ENCODE measurements at places on chromosomes 5 and 9.

DNA sequence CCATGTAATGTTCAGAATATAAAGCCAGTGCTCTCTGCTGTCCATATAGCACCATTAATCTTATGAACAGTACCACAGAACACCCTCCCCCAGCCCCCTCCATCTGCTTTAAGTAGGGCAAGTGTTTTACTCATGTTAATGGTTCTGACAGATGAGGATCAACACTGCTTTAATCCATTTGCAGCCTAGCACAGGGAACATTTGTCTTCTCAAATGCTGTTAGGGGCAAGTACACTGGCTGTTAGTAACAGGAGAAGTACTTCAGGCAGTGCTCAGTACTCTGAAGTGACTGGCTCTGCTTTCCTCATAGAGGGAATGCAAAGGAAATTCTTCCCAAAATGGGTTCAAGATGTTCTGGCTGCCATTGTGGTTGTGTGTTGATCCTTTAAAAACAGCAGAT lies 202.6 kb downstream of the DCP2 start:
- DNase-seq, result peak; percentile 61

GRCh38 chr9:96044401-96044800 lies 168.9 kb downstream of the ERCC6L2 start:
- DNase-seq, result no peak

DNA sequence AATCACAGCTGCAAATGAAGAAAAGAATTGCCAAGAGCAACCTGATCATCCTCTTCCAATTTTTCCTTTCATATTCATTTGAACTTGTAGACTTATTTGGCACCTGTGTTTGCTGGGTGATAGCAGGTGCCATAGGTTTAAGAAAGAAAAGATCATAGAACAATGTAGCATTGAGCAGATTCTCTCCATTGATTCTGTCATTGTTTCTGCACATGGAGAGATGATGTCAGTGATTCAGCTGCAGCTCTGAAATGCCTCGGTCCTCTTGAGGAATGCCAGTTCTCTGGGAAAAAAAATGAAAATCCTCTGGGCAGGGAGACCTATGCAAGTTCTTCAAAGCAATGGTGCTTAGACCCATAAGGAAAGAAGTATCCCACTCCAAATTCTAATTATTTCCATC lies 418.1 kb upstream of the KLF4 start:
- DNase-seq, result no peak

- no peak for DNase-seq
These were observed 77.4 kb downstream of the CFAP77 start for GRCh38 chr9:132487351-132487791.

- DNase-seq, result no peak
These were observed 6.9 kb downstream of the PCDHGA12 start for GRCh38 chr5:141437221-141437620.

GRCh38 chr9:80467632-80468031 lies 895.9 kb downstream of the TLE4 start:
- DNase-seq, result peak; percentile 4

GRCh38 chr5:179120421-179120861 lies 60.3 kb downstream of the ZNF354C start:
- DNase-seq, result no peak

DNA sequence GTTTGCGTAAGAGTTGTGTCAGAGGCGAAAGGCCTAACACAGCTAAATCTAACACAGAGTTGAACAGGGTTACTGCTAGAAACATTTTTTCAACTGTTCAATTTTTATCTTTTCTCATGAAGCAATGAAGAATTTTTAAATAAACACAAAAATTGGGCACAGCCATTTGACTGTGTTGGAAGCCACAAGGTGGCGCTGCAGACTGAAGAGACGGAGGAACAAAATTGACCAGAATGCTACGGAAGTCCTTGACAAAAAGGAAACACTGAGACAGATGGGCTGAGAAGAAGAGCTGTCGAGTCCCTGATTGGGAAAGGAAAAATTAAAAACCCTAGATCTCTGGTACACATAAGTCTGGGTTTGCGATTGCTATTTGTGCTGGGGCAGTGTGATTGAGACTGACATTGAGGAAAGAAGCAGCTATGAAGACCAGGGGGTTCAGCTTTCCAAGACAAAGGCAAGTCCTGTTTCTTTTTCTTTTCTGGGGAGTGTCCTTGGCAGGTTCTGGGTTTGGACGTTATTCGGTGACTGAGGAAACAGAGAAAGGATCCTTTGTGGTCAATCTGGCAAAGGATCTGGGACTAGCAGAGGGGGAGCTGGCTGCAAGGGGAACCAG lies at the start of gene PCDHB9:
TSS of gene PCDHB9 (plus strand) at position 265 of the 616 bp plus-strand sequence. CDS start at position 423, 158 bp downstream.
- no peak for DNase-seq

GRCh38 chr9:120774719-120775118 lies 18.5 kb downstream of the FBXW2 start:
- no peak for DNase-seq

DNA sequence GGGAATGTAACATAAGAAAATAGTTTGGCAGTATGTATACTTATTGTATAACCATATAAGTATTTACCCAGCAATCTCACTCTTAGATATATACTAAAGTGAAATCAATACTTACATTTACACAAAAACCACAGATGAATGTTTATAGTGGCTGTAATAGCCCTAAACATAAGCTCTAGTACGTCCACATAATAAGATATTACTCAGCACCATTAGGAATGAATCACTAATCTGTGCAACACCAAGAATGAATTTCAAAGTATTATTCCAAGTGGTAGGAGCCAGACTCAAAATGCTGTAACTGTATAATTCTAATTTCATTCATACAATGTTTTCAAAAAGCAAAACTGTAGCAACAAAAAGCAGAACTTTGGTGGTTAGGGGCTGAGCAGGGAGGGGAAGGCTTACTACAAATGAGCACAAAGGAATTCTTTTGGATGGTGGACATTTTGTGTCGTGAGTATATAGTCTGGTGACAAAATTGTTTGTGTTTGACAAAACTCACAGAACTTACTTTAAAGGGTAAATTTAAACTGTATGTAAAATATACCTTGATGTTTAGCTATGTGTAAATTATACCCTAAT lies 11.9 kb upstream of the C5orf46 start:
- DNase-seq, result peak; percentile 5

GRCh38 chr5:133905424-133905823 lies 63.0 kb downstream of the C5orf15 start:
- DNase-seq, result no peak

DNA sequence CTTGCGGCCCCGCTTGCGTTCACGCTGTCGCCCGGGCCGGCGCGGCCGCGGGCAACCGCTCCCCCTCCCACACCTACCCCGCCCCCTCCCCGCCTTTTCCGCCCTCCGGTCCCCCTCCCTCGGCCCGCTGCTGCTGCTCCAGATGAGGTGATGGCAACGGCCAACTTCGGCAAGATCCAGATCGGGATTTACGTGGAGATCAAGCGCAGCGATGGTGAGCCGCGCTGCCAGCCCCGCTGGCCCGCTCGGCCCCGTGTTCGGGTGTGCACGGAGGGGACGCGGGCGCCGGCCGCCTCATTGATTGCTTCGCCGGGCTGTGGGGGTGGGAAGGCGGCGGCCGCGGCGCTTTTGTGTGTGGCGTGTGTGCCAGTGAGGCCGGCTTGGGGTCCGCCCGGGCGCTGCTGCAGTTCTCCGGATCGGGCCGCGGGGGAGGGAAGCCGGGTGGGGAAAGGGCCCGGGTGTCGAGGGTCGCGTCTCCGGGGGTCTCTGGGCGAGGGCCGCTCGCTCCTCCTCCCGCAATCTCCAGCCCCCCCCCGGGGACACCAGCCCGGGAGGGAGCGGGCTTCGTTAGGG lies 403 bp downstream of the KIF2A start:
- DNase-seq, result no peak

DNA sequence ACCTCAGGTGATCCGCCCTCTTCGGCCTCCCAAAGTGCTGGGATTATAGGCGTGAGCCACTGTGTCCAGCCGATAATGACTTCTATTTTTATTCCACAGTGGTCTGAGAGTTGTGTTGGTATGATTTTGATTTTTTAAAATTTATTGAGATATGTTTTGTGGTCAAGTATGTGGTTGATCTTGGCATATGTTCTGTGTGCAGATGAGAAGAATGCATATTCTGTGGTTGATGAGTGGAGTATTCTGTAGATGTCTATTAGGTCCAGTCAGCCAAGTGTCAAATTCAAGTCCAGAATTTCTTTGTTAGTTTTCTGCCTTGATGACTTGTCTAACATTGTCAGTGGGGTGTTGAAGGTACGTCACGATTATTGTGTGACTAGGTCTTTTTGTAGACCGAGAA lies 338.2 kb upstream of the TARS1 start:
- peak; percentile 32 for DNase-seq

GRCh38 chr5:44568519-44568918 lies 179.3 kb upstream of the FGF10 start:
- peak; percentile 38 for DNase-seq

DNA sequence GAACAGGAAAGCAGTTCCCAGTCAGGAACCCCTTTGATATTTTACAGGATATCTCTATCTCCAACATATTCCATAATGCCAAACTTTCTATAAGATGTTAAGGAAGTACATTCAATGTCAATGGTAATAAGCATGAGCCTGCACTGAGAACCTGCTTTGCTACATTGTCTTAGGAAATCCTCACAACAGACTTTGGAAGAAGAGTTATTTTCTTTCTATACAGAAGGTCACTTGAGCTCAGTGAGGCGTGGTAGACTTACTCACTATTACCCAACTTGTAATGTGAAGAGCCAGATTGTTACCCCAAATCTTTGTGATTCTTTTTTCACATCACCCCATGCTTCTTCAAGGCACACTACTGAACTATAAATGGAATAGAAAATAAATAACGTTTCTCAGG lies 435.9 kb downstream of the DNAH5 start:
- DNase-seq, result no peak

DNA sequence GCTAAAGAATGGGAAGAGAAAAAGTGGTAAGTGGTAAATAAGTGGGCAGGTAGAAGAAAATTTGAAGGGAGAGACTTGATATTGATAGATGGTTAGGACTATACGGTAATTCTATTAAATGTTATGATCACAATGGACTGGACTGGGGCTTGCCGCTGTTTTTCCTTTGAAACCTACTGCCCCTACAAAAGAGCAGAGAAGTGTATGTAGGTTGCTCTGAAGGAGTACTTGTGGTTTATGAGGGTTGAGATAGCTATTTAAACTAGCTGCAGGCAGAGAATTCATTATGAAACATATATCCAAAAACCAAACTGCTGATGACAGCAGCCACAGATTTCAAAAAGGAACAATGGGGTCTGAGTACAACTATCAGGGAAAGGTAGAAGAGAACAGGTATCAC lies 16.8 kb upstream of the HK3 start:
- no peak for DNase-seq

GRCh38 chr5:112977440-112977861 lies 853 bp downstream of the DCP2 start:
- DNase-seq, result peak; percentile 19

GRCh38 chr9:109689701-109690100 lies 90.3 kb upstream of the PALM2AKAP2 start:
- DNase-seq, result no peak

- no peak for DNase-seq
These were observed 9.4 kb downstream of the CORO2A start for GRCh38 chr9:98182889-98183599.

DNA sequence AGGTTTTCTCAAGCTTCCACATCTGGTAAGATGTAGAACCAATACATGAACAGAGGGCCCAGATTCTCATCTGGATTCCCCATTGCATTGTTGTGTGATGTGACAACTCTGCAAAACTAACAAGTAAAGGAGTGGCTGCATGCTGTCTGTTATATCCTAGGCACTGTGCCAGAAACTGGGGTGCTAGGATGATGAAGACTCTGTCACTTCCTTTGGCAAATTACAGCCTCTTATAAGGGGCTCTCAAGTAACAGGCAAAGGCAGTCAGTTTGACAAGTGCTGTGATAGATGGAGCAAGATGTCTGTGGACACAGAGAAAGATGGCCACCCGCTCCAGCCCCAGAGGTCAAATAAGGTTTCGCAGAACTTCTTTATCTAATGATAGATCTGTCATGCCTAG lies 115.7 kb downstream of the PAPPA start:
- DNase-seq, result no peak

DNA sequence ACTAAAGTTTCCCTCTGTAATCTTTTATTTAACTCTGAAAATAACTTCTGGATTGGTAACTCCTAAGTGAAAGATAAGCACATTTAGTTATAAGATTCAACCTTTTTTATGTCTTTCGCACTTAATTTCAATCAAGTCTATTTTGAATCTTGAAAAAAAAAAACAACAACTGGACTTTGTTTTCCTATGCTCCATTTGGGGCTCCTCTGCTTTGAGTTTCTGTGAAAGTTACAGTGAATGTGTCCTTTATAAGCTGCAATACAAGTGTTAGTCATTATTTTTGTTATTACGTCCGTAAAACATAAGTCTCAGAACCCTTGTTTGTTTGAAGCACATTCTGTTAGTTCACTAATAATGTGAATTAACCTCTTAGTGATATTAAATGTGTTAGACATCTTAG lies 276.8 kb downstream of the ADAMTS6 start:
- DNase-seq, result no peak

DNA sequence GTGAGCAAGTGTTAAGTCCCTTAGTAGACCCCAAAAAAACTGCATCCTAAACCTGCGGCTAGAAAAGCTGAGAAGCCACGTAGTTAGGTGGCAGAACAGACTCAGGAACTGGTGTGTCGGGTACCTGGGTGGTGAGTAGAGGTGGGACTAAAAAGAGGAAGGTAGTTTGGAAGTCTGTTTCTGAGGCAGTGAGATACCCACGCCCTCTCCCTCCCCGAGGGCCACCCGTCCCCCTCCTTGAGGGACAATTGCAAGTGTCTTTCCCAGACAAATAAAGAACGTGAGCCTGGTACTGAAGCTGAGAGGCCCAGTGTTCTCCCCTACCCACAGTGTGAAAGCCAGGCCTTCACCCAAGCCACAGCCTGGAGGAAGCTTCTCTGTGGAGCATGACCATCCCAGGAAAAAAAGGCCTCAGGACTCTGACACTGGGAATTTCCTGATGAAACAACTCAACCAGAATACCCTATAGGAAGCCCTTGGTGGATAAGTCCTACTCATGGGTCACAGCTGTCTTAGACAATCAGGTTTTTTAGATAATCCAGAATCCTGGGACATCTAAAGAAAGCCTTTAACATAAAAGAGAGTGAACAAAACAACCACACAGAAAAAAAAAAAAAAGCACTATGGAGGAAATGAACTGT lies 7.0 kb upstream of the CD74 start:
- no peak for DNase-seq

DNA sequence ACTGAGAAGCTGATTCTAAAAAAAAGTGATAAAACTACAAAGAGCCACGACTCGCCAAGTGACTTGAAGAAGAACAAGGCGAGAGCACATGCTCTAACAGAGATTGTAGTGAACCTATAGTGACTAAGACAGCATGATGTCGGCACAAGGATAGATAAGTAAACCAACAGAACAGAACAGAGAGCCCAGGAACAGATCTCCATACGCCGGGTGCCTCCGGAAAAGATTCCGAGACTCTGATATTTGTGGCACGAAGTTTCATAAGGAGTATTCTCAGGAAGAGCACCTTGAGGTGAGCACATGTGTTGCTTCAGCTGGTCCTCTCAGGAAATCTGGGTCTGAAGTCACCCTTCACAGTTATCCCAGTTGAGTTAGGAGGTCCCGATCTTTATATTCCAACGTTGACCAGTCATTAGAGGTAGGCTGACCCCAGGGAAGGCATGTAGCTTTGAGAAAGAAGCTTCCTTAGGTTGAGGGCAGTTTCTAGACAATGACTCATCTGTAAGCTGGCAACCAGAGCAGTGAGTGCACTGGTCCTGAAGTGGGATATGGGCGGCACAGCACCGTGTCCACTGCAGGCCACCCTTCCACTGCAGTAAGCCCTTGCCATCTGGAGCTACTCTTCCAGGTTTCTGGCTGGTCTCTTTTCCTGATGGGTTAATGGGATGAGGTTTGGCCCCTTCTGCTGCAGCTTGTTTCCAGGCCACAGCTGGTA lies 13.6 kb upstream of the CLK4 start:
- no peak for DNase-seq

- no peak for DNase-seq
These were observed 613.2 kb downstream of the TLE1 start for GRCh38 chr9:81076131-81076530.

- DNase-seq, result peak; percentile 52
These were observed 18.1 kb upstream of the ZFR start for GRCh38 chr5:32462618-32463017.
